Activated T-cell treated with anti-CD3 and anti-CD28 coated beads for 1 hour (primary cell): ENCODE measurements at places on chromosomes 1 and 21.
A peak's percentile ranks its signal among the peaks of the same experiment; 100 is the strongest.

DNA sequence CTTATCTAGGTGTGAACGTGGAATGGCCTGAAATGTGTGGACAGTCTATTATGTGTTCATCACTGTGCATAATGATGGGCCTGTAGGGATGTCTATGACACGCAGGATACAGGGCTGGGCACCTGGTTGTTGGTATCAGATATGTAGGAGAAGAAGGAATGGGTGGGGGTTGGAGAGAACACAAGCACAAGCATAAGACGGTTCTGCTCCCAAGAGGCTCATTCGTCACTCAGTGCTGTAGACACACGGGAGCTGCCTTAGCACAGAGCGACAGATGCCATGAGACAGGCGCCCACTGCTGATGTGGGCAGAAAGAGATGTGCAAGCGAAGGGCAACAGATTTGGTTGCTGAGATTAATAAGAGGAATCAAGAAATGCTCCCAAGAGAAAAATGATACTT lies 256.2 kb downstream of the DISC1 start:
- DNase-seq = no peak

DNA sequence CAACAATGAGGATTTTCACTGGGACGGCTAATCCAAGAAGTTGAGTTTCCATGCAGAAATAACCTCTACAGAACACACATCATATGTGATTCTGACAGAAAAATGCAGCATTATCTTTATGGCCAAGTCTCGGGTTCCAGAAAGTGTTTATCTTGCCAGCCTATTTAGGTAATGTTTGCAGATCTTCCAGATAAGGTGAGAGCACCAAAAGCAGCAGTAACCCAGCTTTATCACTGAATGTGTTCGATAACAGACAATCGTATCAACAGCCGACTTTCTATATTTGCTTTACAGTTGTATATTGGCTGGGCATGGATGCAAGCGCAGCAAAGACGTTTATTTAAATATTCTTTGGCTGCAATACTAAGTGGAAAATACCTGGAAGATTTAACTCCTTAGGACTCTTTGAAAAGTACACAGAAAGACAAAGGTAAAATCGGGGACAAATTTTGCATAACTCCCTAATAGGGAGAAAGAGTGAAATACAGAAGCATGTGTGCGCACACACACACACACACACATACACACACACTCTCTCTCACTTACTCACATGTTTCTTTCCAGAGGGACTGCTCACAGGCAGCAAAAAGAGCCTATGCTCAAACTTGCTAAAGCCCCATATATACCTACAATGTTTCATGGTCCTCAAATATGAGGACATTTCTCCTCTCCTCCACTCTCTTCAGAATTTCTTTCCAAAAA lies 3.0 kb upstream of the CTSK start:
- no peak for DNase-seq

DNA sequence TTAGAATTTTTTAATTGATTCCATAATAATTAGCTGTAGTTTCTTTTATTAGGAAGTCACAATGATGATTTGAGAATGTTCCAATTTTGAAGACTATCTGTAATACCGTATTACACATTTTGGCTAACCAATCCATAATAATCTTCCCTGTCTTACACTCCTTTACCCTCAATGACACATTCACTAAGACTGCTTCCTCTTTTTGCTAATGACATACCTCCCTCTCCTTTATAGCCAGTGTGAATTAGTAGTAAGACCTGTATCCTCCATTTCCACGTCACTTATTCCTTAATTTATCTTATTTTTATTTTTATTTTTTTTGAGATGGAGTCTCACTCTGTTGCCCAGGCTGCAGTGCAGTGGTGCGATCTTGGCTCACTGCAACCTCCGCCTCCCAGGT lies 10.1 kb downstream of the KDM1A start:
- DNase-seq = no peak

DNA sequence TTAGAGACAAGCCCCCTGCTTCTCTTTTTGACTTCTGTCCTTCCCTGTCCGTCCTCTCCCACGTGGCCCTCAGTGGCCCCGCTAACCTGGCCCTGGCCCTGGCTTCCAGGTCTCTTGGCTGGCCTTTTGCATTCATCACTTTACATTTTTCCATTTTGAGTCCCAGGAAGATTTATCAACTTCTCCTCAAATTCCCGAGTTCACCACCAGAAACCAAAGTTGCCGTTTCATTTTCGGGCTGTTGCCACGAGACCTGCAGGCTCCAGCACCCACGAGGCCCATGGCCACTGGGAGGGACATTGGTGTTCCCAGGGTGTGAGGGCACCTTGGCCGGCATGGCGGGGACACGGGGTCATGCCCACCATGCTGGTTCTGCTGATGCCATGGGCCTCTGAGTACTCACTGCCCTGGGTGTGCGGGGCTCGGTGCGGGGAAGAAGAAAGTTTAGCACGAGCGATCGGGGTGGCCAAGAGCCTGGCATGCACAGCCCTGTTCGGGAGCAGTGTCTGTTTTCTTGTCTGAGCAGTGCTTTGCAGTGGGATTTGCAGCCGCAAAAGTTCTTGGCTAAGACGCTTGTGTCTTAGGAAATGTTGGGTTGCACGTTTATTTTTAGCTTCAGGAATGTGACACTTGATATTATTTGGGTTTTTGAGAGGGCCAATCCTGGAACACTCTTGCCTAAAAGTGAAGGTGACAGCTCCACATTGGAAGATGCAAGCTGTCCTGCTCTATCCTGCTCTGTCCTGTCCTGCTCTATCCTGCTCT lies 40.4 kb upstream of the ADARB1 start:
- DNase-seq = no peak

GRCh38 chr1:115062542-115063004 lies 26.7 kb downstream of the TSPAN2 start:
- peak; percentile 86 for DNase-seq

DNA sequence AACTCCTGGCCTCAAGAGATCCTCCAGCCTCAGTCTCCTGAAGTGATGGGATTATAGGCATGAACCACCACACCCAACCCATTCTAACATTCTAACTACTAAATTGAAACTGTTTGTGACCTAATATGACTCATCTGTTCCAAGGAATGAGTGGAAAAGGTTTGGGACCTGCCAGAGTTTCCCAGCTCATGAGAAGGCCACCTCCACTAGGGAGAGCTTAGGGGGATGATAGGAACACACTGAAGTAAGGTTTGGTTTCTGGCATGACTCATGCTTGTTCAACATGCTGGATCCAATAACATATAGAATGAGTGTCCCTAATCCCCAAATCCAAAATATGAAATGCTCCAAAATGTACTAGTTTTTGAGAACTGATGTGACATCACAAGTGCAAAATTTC lies 18.9 kb upstream of the SCAF4 start:
- no peak for DNase-seq

GRCh38 chr1:218711001-218711400 lies 365.9 kb downstream of the TGFB2 start:
- no peak for DNase-seq

- DNase-seq = no peak
Observed at GRCh38 chr1:26608895-26609294, 79.3 kb downstream of the RPS6KA1 start.

DNA sequence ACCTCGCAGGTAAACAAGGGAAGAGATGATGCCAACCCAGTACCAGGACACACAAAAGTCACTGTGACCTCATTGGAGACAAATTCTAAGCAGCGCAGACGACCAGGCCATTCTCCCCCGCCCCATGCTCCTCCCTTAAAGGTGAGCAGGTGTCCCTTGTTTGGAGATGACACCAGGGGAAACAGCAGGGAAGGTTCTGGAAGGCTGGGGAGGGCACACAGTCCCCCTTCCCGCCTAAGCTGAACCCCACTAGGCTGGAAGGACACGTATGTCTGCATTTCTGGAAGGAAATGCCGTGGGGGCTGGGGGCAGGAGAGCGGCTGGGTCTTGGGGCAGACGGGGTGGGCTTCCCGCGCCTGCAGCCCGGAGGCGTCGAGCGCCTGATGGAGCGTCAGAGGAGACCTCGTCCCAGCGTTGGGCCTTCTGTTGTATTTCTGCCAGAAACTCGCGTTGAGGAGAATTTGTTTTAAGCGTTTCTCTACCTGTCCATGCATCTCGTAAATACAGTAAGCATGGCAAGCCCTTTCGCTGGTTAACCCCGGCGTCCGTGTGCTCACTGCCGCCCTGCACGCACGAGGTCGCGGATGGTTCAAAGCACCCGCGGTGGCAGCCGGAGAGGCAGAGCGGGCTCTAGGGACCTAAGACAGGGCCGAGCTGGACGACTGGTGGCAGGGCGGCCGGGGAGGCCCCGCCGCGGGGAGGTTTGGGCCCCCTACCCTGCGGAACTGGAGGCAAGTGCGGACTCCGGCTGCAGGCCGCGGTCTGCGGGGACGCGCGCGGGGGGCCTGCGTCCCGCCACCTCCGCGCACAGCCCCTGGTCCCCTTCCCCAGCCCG lies 1.2 kb upstream of the LHX4 start:
- no peak for DNase-seq

DNA sequence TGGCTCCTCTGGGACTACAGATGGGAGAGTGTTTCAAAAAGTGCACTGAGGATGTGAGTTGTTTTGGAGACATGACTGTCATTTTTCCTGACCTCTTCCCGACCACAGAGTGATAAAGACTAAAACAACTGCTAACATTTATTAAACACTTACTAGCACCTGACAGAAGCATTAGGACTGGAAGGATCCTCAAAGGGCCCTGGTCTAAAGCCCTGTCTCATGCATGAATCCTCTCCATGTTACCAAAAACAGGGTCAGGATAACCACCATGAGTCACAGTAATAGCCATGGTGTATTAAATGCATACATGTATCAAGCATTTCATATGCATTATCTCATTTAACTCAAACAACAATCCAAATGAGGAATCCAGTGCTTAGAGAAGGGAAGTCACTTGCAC lies 11.5 kb downstream of the CYB5RL start:
- no peak for DNase-seq

DNA sequence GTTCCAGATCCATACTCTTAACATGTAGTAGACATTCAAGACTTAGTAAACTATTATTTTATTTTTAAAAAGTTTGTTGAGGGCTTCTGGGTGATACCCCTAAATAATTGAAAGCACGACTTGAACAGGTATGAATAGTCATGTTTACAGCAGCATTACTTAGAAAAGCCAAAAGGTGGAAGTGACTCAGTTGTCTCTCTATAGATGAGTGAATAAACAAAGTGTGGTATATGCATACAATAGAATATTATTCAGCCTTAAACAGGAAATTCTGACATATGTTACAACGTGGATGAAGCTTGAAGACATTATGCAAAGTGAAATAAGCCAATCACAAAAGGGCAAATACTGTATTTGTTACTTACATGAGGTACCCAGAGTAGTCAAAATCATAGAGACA lies 26.5 kb downstream of the TSNAX start:
- no peak for DNase-seq

DNA sequence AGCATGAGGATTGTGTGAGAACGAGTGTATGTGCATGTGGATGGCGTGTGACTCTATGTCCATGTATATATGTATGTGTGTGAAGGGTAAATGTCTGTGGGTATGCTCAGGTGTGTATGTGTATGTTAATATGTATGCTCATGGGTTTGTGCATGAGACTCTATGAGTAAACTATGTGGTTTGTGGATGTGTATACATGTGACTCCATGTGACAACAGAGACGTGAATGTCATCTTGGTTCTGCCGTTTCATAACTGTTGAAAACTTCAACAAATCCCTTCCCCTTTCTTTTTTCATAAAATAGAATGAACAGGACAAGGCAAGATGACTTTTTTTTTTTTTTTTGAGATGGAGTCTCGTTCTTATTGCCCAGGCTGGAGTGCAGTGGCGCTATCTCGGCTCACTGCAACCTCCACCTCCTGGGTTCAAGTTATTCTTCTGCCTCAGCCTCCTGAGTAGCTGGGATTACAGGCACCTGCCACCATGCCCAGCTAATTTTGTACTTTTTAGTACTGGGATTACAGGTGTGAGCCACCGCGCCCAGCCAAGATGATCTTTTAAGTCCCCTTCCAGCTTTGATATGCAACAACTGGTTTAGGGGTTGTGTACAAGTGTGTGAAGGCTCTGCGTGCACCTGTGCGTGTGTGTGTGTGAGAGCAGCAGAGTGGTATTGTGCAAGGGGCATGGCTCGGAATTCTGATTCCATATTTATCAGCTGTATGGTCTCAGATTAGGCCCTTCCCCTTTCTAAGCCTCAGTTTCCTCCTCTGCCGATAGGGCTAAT lies 106.3 kb downstream of the EBNA1BP2 start:
- DNase-seq = no peak

GRCh38 chr1:234544087-234544579 lies 65.2 kb upstream of the TARBP1 start:
- DNase-seq = peak; percentile 43

DNA sequence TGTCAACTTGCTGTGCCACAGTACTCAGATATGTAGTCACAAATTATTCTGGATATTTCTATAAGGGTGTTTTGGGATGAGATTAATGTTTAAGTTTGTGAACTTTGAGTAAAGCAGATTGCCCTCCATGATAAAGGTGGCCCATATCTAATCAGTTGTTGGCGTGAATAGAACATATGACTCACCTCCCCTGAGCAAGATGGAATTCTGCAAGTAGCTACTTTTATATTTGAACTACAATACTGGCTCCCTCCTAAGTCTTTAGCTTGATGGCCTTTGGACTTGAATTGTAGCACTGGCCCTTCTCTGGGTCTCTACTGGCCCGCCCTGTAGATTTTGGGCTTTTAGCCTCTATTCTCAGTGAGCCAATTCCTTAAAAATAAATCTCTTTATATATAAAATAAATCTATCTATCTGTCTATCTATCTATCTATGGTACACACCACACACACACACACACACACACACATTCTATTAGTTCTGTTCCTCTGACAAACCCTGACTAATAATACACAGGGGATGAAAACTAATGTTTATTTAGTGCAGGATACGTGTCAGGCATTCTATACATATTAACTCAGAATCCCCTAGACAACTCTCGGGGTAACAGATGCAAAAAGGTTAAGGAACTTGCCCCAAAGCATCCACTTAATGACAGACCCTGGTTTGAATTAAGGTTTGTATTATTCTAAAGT lies 37.9 kb upstream of the PDC start:
- DNase-seq = no peak

DNA sequence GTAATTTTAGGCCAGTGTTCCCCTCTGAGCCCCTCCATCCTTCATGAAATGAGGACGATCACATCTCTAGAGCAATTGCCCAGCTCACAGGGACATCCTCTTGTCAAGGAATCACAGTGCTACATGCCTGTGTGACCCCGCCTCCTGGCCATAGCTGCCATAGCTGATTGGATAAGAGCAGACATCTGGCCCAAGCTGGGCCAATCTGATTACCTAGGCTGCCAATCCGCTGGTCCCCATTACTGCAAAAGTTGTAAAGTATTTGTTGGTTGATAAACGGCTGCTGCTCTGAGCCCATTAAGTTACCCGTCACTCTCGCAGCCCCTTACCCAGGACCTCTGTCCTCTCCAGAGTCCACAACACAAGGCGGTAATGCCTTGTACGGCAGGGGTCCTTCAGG lies 8.3 kb downstream of the NT5C1A start:
- no peak for DNase-seq
